Adrenal gland (tissue), 19 donors: ENCODE measurements at places on chromosomes 11 and 22. TPM values are rescaled to one million over a fixed set of nuclear protein-coding genes. Genes with fewer than 3 reads are reported as not detected.

DNA sequence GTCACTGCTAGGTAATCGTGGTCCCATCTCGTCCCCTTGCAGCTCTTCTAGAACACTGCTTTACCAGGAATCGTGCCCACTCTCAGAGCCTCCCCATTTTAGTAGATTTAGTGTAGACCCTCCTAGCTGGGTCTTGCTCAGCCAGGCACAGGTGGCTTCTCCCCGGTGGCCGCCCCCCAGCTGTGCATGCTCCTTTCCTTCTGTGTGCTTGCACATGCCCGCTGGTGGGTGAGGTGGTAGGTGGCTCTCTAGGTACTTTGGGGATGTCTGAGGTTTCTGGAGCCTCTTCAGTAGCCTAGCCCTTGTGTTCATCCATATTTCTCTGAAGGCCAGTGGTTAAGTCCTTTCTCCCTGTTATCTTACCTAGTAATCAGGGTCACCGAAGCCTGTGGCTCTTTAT lies 5.6 kb downstream of the TUB start:
- DNase-seq, result no peak
- H3K4me3 ChIP-seq, result no peak overlapping the region
- H3K27ac ChIP-seq, result no peak overlapping the region
- H3K4me1 ChIP-seq, result no peaks in the 10 kb centered on the region

Gene TLCD5
- total RNA-seq, result 24.0 TPM

Gene BTBD18
- total RNA-seq, result not detected

Gene SCN4B
- total RNA-seq, result 5.4 TPM

DNA sequence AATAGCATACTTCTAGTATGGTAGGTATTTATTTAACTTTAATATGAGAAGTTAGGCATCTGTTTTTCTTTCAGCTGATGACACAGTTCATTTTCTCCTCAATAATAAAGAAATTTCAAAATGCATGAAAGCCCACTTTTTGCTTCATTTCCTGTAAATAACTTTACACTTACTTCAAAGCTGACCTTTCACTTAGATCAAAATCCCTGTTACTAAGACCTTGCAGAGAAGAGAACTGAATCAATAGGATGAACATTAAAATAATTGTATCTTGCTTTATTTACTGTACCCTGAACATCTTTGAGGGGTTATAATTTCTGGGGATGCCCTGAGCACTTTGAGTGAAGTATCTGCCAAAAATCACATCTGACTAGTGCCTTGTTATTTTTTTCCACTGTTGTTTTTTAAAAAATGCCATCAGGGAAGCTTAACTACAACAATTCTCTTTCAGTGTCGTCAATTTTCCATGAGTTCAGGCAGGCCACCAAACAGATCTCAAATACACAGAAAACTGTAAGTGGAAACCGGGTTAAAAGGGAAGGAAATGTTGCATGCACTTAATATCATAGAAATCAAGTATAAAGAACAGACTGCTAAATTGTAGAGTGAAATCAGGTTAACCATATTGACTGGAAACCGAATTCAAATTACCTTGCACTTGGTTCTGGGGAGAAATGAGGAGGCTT lies 206.2 kb downstream of the MAML2 start:
- H3K27me3 ChIP-seq, result no peaks in the 10 kb centered on the region
- H3K4me1 ChIP-seq, result no peaks in the 10 kb centered on the region
- no peak overlapping the region for H3K27ac ChIP-seq
- no peak for DNase-seq
- H3K36me3 ChIP-seq, result no peaks in the 10 kb centered on the region
- H3K4me3 ChIP-seq, result no peak overlapping the region

DNA sequence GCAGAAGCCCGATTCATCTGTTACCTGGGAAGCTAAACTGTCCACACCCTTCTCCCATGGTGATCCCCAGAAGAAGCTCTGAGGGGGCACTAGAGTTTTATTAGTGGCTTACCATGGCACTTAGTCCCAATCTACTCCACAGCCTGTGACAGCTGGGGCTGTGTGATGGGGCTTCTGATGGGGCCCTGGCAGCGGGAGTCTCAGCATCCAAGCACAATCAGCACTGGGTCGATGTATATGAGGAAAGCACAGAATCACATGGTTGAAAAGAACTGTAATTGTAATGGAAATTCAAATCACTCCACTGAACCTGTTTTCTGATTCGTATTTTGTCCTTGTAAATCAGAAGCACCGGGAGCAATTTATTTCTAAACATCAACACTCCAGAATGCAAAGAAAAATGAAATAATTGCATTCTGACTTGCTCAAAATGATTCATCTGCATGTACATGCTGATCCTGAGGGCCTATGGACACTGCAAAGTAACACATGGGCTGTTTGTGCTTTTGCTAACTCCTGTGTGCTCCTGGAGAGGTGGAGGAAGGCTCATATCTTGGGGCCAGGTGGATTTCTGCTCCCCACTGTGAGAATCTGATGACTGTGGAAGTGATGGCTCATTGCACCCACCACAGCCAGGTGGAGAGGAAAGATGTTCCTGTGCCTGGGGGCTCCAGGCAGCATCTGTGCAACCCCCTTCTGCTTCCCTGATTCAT lies 203.0 kb downstream of the KIRREL3 start:
- no peak overlapping the region for H3K4me3 ChIP-seq
- no peaks in the 10 kb centered on the region for H3K4me1 ChIP-seq
- no peaks in the 10 kb centered on the region for H3K27me3 ChIP-seq
- no peaks in the 10 kb centered on the region for H3K36me3 ChIP-seq
- DNase-seq, result no peak
- H3K27ac ChIP-seq, result no peak overlapping the region

Gene OR52N4
- not detected for total RNA-seq

GRCh38 chr11:22508665-22509064 lies 117.0 kb downstream of the FANCF start:
- no peaks in the 10 kb centered on the region for H3K4me1 ChIP-seq
- no peak overlapping the region for H3K4me3 ChIP-seq
- H3K36me3 ChIP-seq, result no peaks in the 10 kb centered on the region
- H3K27me3 ChIP-seq, result no peaks in the 10 kb centered on the region
- DNase-seq, result no peak

DNA sequence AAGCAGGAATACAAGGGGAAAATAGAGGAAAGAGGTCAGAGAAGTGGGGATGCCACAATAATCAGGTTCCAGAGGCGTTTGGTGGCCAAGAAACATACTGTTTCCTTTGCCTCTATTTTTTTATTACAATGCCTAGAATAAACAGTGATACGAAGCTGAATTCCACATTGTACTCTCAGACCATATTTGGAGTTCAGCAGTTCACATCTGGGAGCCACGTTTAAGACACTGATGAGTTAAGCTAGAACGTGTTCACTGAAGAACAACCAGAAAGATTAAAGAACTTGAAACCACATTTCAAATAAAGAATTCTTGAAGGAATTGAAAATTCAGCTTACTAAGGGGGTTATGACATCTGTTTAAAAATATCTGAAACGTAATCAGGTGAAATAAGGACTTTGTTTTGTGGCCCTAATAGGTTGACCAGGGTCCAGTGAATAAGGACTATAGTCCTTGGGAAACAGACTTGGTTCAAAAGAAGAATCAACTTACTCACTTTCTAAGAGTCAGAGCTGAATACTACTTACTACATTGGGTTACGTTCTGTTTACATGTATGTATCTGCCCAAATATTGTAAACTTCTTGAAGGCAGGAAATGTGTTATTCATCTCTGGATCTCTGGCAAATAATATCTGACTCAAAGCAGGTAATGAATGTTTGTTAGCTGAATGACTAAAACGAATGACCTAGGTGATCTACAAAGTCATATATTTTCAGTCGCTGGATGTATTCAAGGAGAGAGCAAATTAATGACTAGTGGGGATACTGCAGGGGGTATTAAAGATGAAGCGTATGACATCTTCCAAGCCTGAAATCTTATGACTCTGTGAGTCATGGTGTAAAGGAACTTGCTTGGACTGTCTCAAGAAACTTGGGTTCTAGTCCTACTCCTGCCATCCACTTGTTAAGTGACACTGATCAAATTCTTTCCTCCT lies 247.0 kb upstream of the NARS2 start:
- no peak for DNase-seq
- H3K4me1 ChIP-seq, result peaks cover 9% of the 10 kb centered on the region
- no peaks in the 10 kb centered on the region for H3K27me3 ChIP-seq
- H3K27ac ChIP-seq, result no peak overlapping the region

GRCh38 chr11:99349151-99349673 lies 328.5 kb downstream of the CNTN5 start:
- no peaks in the 10 kb centered on the region for H3K36me3 ChIP-seq
- H3K27ac ChIP-seq, result no peak overlapping the region
- no peaks in the 10 kb centered on the region for H3K27me3 ChIP-seq
- H3K4me3 ChIP-seq, result no peak overlapping the region
- no peaks in the 10 kb centered on the region for H3K4me1 ChIP-seq
- DNase-seq, result no peak

Gene CRYBB2
- not detected for total RNA-seq

GRCh38 chr22:30196880-30197336 lies 49.7 kb downstream of the LIF start:
- peak overlapping the region; percentile 81 for H3K27ac ChIP-seq
- H3K36me3 ChIP-seq, result no peaks in the 10 kb centered on the region
- H3K4me1 ChIP-seq, result peaks cover 4% of the 10 kb centered on the region
- H3K27me3 ChIP-seq, result no peaks in the 10 kb centered on the region
- DNase-seq, result no peak

Gene TTC36
- total RNA-seq, result 1.00 TPM

GRCh38 chr22:37062702-37063381 lies 11.3 kb downstream of the KCTD17 start:
- H3K27me3 ChIP-seq, result peaks cover 12% of the 10 kb centered on the region
- peaks cover 11% of the 10 kb centered on the region for H3K4me1 ChIP-seq
- DNase-seq, result no peak
- H3K36me3 ChIP-seq, result peaks cover 17% of the 10 kb centered on the region
- no peak overlapping the region for H3K27ac ChIP-seq

DNA sequence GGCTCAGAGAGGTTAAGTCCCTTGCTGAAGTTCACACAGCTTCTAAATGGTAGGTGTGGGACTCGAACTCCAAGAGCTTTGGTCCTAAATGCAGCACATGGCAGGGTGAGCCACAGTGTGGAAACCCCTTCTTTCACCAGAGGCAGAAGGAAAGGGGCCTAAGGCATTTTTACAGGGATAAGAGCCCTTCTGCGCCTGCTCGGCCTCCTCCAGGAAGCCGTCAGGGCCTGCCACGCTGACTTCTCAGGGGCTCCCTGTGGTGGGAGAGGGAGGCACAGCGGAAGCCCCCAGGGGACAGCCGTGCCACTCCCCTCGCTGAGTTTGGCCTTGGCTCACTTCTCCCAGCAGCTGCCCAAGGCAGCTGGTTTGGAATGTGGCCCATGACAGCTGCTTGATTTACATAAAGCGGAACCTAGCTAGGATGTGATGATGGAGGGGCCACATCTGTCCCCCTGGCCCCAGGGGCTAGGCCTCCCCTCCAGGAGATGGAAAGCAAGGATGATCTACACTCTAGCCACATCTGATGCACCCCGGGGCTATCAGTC lies 35.4 kb downstream of the CD82 start:
- no peak overlapping the region for H3K4me3 ChIP-seq
- H3K27ac ChIP-seq, result no peak overlapping the region
- H3K4me1 ChIP-seq, result no peaks in the 10 kb centered on the region
- no peak for DNase-seq
- H3K27me3 ChIP-seq, result no peaks in the 10 kb centered on the region

Gene CRYAB
- total RNA-seq, result 41.1 TPM

Gene FAU
- 1,029 TPM for total RNA-seq

GRCh38 chr11:109680127-109680526 lies 258.1 kb downstream of the C11orf87 start:
- no peaks in the 10 kb centered on the region for H3K27me3 ChIP-seq
- no peaks in the 10 kb centered on the region for H3K36me3 ChIP-seq
- no peaks in the 10 kb centered on the region for H3K4me1 ChIP-seq

Gene MAJIN
- not detected for total RNA-seq

- H3K4me3 ChIP-seq, result no peak overlapping the region
- no peaks in the 10 kb centered on the region for H3K27me3 ChIP-seq
- H3K27ac ChIP-seq, result no peak overlapping the region
- H3K4me1 ChIP-seq, result peaks cover 18% of the 10 kb centered on the region
Measured at GRCh38 chr11:4185561-4185960, 91.0 kb downstream of the RRM1 start.

DNA sequence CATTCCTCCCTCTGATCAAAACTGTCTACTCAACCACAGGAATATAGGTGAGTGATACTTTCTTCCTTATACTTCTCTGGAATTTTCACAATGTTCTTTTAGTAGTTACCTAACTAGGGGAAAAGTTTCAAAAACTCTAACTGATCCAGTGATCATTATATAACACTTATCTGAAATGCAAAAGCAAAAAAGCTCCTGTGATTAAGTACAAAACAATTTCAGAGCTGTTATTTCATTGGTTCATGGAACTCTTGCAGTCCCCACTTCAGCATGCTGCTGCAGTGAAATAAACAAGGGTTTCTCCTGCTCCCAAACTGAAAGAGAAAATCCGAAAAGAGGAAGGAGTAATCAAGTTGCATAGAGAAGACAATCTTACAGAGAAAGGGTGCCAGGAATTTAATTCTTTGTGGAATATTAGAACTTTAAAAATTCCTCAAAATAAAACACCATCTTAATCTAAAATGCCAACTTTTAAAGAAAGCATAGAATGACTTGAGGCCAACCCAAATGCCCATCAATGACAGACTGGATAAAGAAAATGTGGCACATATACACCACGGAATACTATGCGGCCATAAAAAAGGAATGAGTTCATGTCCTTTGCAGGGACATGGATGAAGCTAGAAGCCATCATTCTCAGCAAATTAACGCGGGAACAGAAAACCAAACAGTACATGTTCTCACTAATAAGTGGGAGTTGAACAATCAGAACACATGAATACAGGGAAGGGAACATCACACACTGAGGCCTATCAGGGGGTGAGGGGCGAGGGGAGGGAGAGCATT lies 20.3 kb downstream of the PPP2R1B start:
- peaks cover 37% of the 10 kb centered on the region for H3K4me1 ChIP-seq
- DNase-seq, result no peak
- H3K36me3 ChIP-seq, result peaks cover 73% of the 10 kb centered on the region
- H3K27ac ChIP-seq, result peak overlapping the region; percentile 84
- no peaks in the 10 kb centered on the region for H3K27me3 ChIP-seq
- no peak overlapping the region for H3K4me3 ChIP-seq

DNA sequence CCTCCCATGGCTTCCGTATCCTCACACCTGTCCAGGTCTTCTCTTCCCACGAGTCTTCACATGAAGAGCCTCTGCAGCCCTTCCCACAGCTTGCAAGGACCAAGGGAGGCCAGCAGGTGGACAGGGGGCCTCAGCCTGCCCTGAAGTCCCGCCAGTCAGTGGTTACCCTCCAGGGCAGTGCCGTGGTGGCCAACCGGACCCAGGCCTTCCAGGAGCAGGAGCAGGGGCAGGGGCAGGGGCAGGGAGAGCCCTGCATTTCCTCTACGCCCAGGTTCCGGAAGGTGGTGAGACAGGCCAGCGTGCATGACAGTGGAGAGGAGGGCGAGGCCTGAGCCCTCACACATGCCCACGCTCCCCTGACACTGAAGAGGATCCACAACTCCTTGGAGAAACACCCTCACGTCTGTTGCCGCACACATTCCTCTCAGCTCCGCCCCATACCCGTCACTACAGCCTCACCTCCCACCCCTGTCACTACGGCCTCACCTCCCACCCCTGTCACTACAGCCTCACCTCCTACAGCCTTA lies 8.3 kb downstream of the SSH3 start:
- DNase-seq, result no peak
- peaks cover 20% of the 10 kb centered on the region for H3K36me3 ChIP-seq
- H3K4me3 ChIP-seq, result no peak overlapping the region
- no peaks in the 10 kb centered on the region for H3K27me3 ChIP-seq
- no peak overlapping the region for H3K27ac ChIP-seq
- no peaks in the 10 kb centered on the region for H3K4me1 ChIP-seq

- no peak for DNase-seq
- H3K4me1 ChIP-seq, result no peaks in the 10 kb centered on the region
- H3K27me3 ChIP-seq, result no peaks in the 10 kb centered on the region
- H3K4me3 ChIP-seq, result peak overlapping the region; percentile 1
Measured at GRCh38 chr11:31996159-31996881, 94.6 kb upstream of the RCN1 start.

Gene ISX
- total RNA-seq, result 0.08 TPM

Gene CCDC90B
- total RNA-seq, result 86.7 TPM
